ACHN (cell line): ENCODE measurements at places on chromosomes 5 and 9.

- DNase-seq, result no peak
These were observed 204.9 kb upstream of the TRPM3 start for GRCh38 chr9:71326360-71326759.

GRCh38 chr5:127804886-127805426, 101.8 kb downstream of the CCDC192 start:
- DNase-seq, result no peak

DNA sequence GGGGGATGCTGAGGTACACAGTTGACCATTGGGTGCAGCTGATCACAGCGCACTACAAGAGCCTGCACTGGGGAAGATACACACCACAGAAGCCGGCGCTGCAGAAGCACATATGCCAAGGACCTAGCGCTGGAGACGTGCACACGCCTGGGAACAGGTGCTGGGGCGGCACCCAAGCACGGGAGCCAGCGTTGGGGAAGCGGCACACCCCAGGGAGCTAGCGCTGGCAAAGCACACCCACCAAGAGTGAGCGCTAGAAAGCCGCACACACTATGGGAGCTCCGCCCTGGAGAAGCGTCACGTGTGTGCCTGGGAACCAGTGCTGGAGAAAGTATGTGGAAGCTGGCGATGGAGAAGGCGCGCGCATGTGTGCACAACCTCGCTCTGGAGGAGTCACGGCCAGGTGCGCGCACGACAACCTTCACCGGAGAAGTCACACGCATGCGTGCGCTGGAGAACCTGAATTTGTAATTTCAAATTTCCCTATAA, 4.5 kb downstream of the FANCC start:
- DNase-seq, result no peak

GRCh38 chr5:180170810-180171567, 38.0 kb downstream of the RASGEF1C start:
- DNase-seq, result no peak

DNA sequence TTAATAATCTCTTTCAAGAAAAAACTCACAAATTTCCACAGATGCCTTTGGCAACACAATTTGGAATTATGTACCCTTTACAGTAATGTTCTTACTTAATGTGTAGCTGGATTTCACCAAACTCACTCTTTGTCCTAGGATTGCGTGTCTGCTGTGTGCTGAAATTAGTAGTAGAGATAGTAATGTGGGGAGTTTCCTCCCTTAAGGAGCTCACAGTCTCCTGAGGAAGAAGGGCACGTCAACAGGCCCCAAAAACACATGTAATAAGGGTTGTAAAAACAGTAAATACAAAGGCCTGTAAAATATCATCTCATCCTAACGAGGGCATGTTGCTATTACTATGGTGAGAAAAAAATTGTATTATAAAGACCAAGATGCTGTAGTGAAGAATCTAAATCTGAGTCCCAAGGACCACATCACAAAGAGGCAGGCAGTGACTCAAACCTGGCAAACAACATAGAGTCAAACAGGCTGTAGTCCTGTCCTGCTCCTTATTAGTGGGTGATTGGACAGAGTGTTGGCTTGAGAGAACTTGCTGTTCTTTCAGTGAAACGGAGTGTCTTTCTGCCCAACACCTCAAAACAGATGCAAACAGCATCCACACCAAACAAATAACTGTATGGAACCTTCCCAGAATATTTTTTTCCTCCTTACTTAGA, 83.2 kb upstream of the PAPPA start:
- no peak for DNase-seq
